ENCODE measurements at places on chromosomes 7 and 10. TPM values are rescaled to one million over a fixed set of nuclear protein-coding genes. Genes with fewer than 3 reads are reported as not detected.
A peak's percentile ranks its signal among the peaks of the same experiment; 100 is the strongest.

GRCh38 chr10:15725603-15726002 is 5.9 kb upstream of the ITGA8 start:
- DNase-seq = peak; percentile 59

DNA sequence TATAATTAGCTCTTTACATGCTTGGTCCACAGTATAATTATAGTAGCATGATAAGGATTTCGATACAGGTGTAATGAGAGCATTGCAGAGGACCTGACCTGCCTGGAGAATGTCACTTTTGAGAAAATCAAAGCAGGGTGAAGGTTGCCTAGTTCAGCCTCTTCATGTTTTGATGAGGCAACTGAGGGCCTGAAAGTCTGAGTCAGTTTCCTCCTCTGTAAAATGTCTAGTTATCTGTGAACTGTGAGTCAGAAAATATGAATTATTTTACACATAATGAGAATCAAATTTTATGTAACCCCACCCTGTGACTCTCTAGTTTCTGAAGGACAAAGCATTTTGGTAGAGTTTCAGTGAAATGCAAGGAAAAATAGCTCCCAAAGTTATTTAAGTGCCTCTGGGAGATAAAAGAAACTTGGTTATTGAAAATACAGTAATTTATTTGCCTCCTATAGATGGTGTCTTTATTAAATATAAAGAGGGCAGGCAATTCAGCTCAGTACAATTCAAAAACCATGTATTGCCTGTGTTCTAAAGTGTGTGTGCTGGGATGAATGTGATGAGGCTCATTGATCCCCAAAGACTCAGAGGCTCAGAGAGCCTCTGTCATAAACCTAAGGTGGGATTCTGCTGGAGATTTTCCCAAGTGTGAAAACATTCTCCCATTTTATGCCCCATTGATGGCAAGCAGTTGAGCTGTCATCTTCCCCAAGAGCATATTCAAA is 37.3 kb upstream of the SAMD9L start:
- DNase-seq = no peak

GRCh38 chr10:5976512-5977470 is 552 bp downstream of the IL15RA start:
- DNase-seq = peak; percentile 32

DNA sequence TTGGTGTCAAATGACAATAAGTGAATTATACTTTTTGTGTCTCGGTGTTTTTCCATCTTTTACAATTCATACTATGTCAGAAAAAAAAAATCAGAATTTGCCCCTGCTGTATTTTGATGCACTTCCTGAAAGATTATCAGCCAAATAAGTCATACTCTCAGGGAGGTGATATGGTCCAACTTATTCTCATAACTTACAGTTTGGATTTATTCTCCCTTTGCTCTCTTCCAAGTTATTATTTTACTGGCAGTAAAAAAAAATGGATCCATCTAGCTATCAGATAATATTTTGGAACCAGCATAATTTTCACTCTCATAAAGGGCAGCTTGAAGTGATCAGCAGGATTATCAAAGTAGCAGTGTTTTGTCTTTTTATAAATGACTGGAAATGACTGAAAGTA is 337.1 kb downstream of the BMPER start:
- DNase-seq = no peak

GRCh38 chr7:39304668-39305405 is 261.4 kb upstream of the YAE1 start:
- no peak for DNase-seq

DNA sequence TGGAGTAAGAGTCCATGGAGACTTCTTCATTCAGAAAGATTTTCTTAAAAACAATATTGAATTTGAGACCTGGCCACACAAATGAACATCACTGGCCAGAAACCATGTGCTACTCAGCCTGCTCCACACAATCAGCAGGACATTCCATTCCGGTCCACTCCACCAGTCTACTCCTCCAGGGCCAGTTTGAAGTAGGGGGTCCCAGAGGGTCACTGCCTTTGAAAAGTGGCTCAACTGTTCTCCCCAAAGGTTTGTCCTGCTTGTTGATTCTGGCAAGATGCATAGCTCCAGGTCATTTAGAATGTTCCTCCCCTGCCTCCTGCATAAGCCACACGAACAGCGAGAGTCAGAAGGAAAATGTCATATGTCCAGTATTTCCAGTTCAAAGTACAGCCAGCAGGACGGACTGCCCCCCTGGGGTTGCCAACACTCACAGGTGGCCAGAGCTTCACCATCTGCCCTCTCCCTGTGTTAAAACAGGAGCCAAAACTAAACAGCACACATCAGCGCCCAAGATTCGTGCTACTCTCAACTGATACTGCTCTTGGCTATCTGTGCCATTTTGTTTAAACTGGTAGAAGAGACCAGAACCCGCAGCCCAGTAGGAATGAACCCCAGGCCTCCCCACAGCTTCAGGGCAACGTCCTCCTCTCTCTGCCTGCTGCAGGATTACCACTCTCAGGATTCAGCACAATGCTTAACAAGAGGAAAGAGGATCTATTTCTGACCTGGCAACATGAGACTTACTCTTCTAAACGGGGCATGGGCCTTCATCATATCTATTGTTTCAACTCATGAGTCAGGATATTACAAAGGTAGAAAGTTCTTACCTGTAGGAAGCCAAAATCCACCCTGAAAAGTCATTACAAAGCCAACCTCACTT is 11.3 kb downstream of the GRB10 start:
- DNase-seq = no peak

- DNase-seq = no peak
Measured at GRCh38 chr7:127816354-127817190, 164.6 kb downstream of the SND1 start.

The KNDC1 gene
- polyA plus RNA-seq = 4.9 TPM

DNA sequence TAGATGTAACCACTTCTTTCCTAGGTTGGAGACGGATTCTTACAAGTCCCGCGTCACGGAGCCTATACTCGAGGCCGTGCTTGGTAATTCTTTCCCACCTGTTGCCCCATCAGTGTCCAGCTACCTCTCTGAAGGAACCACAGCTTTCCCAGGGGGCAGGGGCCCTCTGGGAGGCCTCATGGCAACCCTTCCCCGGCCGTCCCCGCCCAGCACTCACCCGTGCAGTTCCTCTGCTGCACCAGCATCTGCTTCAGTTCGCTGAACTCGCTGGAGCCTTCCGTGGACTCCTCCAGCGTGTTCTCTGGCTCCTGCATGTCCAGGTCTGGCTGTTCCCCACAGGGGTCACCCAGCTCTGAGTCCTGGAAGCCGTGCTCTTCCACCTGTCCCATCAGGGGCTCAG is 24.5 kb downstream of the ZNF777 start:
- no peak for DNase-seq

GRCh38 chr10:57008189-57008588 is 647.1 kb upstream of the ZWINT start:
- no peak for DNase-seq

GRCh38 chr7:139645572-139646523 is 122.4 kb downstream of the CLEC2L start:
- DNase-seq = peak; percentile 75

The PIP gene
- polyA plus RNA-seq = not detected

- no peak for DNase-seq
Measured at GRCh38 chr7:150458756-150459155, 8.3 kb downstream of the GIMAP8 start.

The WNT8B gene
- 0.08 TPM for polyA plus RNA-seq

- no peak for DNase-seq
Measured at GRCh38 chr10:80477813-80478212, 23.7 kb downstream of the TSPAN14 start.

DNA sequence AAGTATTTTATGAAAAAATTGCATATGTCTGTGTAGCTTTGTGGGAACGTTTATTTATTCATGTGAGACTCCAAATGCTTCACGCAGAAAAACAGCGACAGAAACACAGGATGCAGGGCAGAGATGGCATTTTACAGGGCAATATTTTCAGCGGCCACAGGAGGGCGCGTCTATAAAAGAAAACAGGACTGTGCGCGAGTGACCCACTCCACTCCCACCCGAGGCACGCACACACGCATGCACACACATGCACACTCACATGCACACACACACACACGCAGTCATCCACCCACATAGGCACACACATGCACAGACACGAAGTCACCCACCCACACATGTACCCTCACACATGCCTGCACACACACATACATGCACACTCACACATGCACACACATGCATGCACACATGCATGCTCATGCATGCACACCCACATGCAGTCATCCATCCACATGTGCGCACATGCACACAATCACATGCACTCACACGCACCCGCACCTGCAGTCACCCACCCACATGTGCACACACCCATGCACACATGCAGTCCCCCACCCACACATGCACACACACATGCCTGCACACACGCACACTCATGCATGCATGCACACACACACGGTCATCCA is 96.3 kb downstream of the DNAJB6 start:
- peak; percentile 15 for DNase-seq

DNA sequence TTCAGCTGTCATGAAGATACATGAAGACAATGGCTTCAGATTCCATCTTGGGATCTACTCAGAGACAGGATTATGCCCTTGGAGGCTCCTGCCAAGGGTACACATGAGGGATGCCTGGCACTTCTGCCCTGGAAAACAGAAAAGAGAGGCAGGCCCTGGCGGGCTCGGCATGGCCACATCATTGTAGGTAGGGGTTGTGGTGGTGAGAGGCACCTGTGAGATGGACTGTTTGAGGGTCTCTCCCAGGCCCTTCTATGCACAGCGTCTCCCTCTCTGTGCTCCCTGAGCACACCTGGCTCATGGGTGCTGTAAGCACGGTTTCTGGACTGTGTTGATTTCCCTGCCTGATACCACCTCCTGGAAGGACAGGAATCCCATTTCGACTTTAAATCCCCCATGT is 304.3 kb downstream of the GLRX3 start:
- DNase-seq = no peak

GRCh38 chr7:99653754-99654153 is 26.0 kb downstream of the CYP3A5 start:
- no peak for DNase-seq

DNA sequence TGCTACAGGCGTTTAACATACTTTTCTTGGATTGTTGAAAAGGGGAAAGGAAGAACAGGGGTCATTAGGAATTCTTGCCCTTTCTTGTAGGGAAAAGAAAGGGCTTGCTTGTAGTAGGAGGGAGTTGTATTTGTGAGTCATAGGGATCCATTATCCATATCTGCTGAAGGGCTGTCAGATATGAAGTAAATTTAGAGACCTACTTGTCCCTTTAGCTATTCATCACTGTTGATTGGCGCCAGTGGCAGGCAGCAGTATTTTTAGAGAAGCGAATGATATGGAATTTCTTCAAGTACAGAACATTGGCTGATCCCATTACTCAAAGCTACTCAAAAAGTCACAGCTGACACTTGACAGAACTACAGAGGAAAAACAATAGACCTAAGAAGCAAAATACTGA is 97.7 kb downstream of the CELF2 start:
- DNase-seq = no peak

GRCh38 chr7:156547884-156548561 is 92.6 kb upstream of the RNF32 start:
- no peak for DNase-seq

GRCh38 chr10:123518765-123519164 is 147.4 kb upstream of the GPR26 start:
- no peak for DNase-seq

- peak; percentile 10 for DNase-seq
Measured at GRCh38 chr7:50595491-50596102, 30.4 kb upstream of the DDC start.

The XRCC2 gene
- polyA plus RNA-seq = 9.2 TPM

- no peak for DNase-seq
Measured at GRCh38 chr7:1928645-1929348, 258.7 kb downstream of the ELFN1 start.

The MKI67 gene
- 32.7 TPM for polyA plus RNA-seq

DNA sequence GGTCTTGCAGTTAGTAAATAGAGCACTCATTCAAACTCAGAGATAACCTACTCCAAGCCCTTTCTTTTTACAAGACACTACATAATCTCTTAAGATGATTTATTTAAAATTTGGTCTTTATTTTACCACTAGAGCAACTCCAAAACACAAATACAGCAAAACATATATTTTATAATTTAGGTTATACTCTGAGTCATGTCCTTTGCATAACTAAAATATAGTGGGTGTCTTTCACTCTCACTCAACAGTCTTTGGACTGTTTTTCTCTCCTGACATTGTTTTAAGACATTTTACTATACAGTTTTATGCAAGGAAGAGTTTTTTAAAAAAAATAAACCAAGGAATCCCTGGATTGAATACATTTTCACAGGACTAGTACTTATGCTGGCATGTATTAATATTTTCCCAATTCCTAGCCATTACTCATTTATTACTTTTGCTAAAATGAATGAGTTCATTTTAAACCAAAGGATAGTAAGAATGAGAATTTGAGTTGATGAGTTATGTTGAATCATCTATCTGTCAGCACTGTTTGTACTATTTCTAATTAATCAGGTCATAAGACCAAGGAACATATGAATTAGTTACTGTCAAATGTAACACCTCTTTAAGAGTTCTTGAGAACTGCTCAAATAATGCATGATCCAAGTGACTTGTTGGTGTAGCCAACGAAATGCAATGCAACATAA is 303.1 kb upstream of the FZD1 start:
- DNase-seq = no peak

- no peak for DNase-seq
Measured at GRCh38 chr7:111743244-111743847, 181.1 kb upstream of the IMMP2L start.

The HDAC9 gene
- 12.1 TPM for polyA plus RNA-seq

GRCh38 chr7:83271212-83272099 is 108.8 kb upstream of the PCLO start:
- DNase-seq = peak; percentile 26

- no peak for DNase-seq
Measured at GRCh38 chr10:92844746-92845145, 3.6 kb upstream of the EXOC6 start.

The IDE gene
- 25.8 TPM for polyA plus RNA-seq

The HYAL4 gene
- 0.93 TPM for polyA plus RNA-seq

The NPY4R gene
- not detected for polyA plus RNA-seq

DNA sequence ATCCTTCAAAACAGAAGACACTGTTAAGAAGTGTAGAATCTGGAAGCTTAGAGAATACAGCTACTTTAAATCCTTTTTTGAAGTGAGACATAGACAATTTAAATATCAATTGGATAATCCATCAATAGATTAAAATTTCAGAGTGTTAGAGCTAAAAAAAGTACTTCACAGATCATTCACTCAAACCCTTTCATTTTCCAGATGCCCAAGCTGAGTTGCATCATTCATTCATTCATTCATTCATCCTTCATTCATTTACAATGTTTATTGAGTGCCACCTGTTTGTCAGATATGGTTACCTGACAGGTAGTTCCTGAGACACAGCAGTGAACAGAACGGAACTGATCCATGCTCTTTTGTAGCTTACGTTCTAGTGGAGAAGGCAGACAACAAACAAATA is 290.7 kb upstream of the MTPN start:
- no peak for DNase-seq

- no peak for DNase-seq
Measured at GRCh38 chr10:49745756-49746155, 16.4 kb downstream of the OGDHL start.

DNA sequence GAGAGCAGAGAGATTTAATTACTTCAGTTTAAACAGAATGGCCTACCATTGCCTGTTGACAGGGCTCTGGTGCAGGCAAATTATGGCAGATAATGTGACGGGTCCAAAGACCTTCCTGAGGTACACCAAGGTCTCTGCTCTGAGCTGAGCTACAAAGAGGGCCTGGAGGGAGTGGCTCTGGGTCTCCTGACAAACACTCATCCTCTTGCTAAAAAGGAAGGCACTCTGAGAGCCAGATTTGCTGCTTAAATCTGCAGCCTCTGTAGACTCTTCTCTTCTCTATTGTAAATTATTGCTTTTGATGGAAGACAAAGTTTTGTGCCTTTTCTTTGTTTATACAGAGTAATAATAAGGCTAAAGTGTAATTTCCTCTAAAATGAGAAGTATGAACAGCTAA is 529.5 kb upstream of the FZD8 start:
- no peak for DNase-seq

GRCh38 chr7:152574892-152575548 is 100.9 kb downstream of the XRCC2 start:
- no peak for DNase-seq

The AKR1D1 gene
- polyA plus RNA-seq = 0.16 TPM

Measured in right lung (tissue), 10 donors.